ENCODE measurements at places on chromosomes 5 and 9.

DNA sequence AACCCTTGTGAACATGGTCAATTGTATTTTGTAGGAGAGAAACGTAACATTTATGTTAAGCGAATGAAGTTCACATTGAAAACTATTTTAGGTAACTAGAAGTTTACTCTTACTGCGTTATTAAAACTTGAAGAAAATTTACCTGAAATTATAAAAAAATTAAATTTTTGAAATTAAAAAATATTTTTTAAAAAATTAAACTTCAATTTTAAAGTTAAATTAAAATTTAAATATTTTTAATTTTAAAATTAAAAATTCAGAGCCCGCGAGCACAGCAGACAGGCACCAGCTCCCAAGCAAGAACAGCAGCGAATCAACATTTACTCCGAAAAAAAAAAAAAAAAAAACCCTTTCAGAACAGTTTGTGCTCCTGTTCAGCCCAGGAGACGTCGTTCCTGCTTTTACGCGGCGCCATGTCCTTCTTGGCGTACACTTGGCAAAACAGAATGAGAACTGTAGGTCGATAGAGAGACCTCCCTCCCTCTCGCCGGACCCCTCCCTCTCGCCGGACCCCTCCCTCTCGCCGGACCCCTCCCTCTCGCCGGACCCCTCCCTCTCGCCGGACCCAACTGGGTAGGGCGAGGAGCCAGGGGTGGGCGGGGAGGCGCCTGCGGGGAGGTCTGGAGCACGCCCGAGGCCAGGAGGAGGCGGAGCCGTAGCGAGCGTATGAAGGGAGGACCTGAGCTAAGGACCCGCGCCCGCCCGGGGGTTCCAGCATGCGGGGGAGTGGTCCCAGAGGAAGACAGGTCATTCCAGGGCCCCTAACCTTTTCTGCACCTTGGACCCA lies 235.8 kb downstream of the ROR2 start:
- DNase-seq, result peak; percentile 47

DNA sequence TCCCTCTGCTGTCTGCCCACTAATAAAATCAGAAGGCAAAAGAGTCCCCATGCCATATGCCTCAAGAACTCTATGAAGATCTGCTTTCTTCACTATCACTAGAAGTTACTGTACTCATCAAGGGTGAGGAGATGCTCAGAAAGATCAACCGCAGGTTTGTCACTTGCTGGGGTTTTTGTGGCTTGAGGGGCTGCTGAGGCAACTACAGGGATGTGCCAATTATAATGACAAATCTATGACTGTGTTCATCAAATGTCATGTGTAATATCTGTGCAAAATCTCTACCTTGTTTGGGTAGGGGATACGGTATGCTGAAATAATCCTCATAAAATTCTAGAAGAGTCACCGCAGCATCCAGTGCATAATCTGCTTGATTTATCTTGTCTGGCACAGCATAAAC lies 13.0 kb downstream of the ERAP1 start:
- no peak for DNase-seq

DNA sequence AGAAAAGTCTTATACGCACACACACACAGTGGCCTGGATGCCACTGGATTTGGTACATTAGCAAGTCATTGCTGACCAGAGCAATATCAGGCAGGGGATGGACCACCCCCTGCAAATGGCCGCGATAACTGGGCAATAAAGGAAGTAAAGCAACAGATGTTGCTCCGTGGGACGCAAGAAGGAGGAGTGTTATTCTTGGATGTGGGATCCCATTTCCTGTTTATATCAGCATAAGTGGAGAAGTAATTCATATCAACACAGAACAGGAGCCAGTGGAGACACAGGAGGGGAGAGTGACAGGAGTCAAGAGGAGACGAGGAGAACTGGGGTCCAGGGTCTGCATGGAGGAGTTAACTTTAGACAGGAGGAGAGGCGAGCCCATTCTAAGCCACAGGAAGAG lies 18.4 kb downstream of the RUFY1 start:
- no peak for DNase-seq

DNA sequence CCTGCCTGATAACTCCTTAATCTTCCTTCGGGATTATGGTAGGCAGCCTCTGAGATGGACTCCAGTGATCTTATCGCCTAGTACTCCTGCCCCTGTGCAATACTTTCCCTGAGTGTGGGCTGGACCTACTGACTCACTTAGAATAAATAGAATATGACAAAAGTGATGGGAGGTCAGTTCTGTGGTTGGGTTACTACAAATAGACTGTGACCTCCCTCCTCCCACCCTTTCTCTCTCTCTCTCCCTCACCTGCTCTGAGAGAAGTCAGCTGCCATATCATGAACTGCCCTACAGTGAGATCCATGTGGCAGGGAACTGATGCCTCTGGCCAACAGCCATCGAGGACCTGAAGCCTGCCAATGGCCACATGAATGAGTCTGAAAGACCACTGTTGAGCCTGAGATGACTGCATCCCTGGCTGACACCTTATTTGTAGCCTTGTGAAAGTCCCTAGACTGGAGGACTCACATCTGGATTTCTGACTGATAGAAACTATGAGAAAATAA lies 31.7 kb downstream of the NRG2 start:
- DNase-seq, result no peak

DNA sequence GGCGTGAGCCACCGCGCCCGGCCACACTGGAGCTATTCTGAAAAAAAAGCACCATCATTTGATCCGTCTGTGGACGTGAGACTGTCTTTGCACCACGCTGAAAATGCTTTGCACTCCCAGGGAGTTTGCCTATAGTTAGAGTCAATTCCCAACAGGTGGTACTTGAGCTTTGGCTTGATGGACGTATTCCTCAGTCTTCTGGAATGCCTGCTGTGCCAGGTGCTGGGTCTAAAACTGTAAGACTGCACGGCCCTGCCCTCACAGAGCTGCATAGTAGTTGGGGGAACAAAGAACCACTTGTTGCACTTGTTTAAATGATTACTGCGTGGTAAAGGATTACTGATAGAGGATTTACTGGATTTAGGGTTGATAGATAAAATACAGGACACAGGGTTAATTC lies 3.4 kb upstream of the CCNO start:
- DNase-seq, result no peak

GRCh38 chr9:75866273-75866871 lies 24.1 kb upstream of the PCSK5 start:
- no peak for DNase-seq

DNA sequence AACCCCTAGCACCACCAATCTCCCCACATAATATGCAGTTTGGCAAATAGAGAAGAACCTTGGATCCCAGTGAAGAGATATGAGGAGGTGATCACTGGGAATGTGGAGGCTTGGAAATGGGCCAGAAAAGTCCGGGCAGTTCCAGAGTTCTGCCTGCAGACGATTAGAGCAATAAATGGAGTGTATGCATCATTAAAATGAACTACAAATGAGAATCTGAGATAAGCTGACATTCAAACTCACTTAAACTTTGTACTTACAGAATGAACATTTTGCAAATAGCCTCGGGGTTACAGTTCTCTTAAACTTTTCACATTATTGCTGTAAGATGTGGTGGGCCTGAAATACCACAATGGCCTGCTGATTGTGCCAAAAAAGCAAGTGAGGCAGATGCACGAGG lies 23.0 kb upstream of the LHFPL2 start:
- no peak for DNase-seq

GRCh38 chr5:102801371-102801770 lies 46.3 kb downstream of the PAM start:
- no peak for DNase-seq

DNA sequence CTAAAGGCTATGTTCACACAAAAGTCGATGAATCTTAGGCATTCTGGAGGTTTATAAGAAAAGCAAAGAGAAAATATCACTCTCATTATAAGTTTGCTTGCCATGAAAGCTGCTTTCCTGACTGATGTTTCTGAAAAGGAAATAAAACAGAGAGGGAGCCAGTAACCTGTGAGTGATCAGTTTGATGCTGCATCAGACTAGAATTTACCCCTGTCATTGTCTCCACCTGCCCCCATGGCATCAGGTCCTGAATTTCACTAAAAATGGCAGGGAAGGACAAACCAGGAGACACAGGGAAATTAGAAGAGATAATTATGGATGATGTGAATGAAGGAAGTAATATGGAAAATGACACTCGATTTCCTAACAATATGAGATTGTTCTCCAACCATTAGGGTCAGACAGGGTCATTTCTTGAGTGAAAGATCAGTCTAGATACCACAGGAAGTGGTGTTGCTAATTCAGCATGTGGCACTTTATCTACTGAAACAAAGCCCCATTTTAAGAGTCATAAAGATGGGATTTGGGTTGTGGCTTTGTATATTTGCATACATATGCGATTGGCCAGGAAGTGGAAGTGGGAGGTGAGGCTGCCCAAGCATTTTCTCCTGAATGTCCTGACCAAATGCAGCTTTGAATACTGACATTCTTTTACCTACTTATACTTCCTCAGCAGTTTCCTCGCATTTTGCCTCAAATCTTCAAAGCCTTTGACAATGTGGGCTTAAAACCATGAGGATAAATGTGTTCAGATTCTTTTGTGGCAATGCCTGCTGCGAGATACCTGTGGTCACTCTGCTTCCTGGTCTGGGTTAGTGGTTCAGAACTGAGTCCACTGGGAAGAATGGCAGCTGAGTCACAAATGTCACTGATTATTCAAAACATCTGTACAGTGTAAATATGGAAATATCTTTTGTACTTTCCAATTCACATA lies 29.7 kb downstream of the MEGF10 start:
- DNase-seq, result no peak

DNA sequence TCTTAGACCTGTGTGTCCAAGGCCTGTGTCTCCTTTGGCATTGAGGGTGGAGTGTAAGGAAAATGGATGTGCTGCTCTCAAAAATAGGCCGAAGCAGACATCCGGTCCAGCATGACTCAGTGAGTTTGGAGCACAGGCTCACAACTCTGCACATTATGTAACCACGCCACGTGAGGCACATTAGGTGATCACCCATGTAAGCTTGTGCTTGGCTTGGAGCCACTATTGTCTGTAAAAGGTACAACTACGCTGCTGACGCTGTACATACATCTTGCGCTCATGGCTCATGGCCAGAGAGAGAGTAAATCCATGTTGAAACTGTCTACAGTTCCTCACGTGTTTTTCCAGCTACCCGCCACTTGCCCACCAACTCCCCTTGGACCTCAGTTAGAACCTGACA lies 177.5 kb downstream of the PDE4D start:
- DNase-seq, result no peak

Data from 8988T (cell line).